Endothelial cell of umbilical vein (primary cell): ENCODE measurements at places on chromosomes 1 and 21. TPM values are rescaled to one million over a fixed set of nuclear protein-coding genes. Genes with fewer than 3 reads are reported as not detected.

DNA sequence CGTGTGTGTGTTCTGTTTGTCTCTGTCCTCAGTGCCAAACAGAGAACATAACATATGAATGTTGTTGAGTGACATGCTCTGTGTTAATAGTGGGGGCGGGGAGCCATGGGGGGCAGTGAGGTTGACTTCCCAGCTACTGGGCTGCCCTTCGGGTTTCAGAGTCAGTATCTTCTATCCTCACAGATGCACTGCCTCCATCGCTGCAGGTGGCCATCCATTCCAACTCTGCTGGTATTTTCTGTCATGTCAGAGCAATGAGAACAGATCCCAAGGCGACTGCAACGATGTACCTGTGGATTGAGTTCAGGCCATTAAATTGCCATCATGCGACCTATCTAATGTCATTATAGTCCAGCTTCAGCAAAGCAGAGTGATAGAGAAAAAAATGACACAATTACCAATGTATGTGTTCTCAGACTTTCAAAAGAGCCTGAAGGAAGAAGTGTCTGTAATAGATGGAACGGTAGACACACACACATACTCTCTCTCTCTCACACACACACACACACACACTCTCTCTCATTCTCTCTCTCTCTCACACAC is 418.5 kb downstream of the RWDD3 start:
- DNase-seq, result no peak
- H3K4me3 ChIP-seq, result no peak overlapping the region
- no peaks in the 10 kb centered on the region for H3K4me1 ChIP-seq
- H3K27me3 ChIP-seq, result no peaks in the 10 kb centered on the region
- H3K36me3 ChIP-seq, result no peaks in the 10 kb centered on the region

DNA sequence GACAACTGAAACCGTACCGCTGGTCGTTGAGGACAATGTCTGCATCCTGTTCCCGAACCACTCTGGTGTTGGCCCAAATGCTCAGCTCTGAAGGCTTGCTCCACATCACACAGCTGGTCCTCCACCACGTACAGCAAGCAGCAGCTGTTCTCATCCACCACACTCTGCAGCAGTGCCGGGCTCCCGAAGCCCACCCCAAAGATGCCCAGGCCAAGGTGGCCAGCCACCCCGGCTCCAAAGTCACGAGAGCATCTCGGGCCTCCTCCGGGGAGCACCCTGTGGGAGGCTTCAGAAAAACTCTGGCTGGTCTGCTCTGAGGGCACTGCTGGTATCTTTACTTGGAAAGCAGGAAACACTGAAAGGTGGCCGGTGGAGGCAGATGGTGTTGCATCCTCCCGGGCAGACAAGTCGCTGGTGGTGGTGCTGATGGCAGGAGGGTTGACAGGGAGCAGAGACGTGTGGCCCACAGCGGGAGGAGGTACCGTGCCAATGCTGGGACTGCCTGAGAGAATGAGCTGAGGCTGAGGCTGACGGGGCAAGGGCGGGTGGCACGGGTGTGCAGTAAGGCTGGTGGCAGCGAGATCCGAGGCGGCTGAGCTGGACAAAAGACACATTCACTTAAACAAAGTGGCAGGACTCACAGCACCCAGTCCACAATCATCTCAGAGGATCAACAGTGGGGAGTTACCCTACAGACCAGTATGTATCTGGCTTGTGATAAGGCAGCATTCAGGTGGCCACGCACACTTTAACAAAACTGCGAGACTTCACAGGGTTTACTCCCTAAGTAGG is 6.5 kb upstream of the CCDC27 start:
- H3K4me3 ChIP-seq, result no peak overlapping the region
- peaks cover 11% of the 10 kb centered on the region for H3K4me1 ChIP-seq
- no peak overlapping the region for H3K27ac ChIP-seq
- no peaks in the 10 kb centered on the region for H3K36me3 ChIP-seq

DNA sequence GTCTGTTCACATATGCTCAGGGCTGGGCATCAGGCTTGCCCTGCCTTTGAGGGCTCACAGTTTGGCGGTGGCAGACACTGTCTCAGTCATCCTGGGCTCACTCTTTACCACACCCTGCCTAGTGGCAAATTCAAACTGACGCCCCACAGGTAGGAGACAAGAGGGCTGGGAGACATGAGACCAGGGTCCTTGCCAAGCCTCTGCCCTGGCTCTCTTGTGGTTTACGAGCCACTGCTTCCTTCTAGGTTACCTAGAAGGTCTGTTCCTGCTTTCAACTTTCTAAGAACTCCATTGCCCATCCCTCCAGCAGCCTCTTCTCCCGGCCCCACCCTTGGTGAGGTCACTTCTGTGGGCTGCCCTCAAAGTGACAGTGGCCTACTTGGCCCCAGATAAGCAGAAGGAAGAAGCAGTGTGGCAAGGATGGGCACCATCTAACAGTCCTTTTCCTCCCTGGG is 10.5 kb downstream of the KIF21B start:
- no peak overlapping the region for H3K4me3 ChIP-seq
- no peaks in the 10 kb centered on the region for H3K36me3 ChIP-seq
- H3K27me3 ChIP-seq, result no peaks in the 10 kb centered on the region
- H3K27ac ChIP-seq, result no peak overlapping the region
- DNase-seq, result no peak

The WDR3 gene
- total RNA-seq, result 27.7 and 29.3 TPM in 2 replicates

The GCSAML gene
- not detected in 2 replicates for total RNA-seq

The CFHR4 gene
- not detected in 2 replicates for total RNA-seq

GRCh38 chr1:153572569-153573015 is 6.9 kb upstream of the S100A2 start:
- no peak overlapping the region for H3K27ac ChIP-seq
- H3K27me3 ChIP-seq, result no peaks in the 10 kb centered on the region
- no peaks in the 10 kb centered on the region for H3K36me3 ChIP-seq
- no peak overlapping the region for H3K4me3 ChIP-seq

DNA sequence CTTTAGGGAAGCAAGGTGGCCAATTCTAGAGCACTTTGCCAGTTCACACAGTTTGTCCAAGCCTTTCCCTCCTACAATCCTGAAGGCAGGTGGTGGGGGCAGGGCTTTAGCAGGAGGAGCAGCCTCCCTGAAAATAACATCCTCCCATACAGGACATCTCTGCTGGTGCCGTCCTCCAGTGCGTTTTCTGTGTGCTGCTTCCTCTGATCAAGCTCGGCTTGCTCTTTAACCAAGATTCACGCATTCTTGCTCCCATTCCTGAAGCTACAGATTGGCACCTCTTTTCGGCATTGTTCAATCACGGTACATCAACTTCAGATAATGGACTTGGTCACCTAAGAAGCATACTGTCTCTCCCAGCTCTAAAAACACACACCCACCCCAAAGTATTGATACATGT is 7.5 kb upstream of the DPT start:
- H3K27ac ChIP-seq, result no peak overlapping the region
- no peaks in the 10 kb centered on the region for H3K36me3 ChIP-seq
- DNase-seq, result no peak
- no peaks in the 10 kb centered on the region for H3K4me1 ChIP-seq
- no peak overlapping the region for H3K4me3 ChIP-seq
